ENCODE measurements at places on chromosomes 3 and 15.

DNA sequence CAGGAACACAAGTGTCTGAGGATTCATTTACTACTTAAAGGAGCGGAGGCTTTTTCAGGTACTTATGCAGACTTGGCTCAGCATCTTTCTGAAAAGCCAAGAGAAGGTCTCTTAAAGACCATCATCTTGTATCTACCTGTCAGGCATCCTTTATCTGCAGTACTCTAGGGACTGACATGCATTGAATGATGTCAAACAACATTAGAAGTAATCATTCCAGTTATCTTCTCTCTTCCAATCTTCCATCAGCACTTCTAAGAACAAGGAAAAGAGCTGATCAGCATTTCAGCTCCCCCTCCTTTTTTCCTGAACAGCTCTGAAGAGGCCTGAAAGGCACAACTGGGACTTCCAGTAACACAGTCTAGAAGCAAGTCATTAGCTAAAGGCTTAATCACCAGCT, 214.8 kb downstream of the KCNH8 start:
- DNase-seq: no peak

DNA sequence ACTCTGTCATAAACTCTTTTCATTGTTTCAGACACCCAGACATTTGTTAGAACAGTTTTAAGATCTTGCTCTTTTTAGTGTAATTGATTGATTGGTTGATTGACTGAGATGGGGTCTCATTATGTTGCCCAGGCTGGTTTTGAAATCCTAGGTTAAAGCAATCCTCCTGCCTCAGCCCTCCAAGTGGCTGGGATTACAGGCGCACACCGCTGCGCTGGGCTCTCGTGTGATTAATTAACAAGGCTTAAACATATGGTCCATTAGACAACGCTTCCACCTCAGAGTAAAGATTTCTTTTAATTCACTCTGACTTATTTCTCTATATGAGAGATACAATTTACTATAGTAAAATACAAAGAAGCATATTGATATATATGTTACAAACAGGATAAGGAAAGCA, 114.0 kb upstream of the C2CD4B start:
- no peak for DNase-seq

DNA sequence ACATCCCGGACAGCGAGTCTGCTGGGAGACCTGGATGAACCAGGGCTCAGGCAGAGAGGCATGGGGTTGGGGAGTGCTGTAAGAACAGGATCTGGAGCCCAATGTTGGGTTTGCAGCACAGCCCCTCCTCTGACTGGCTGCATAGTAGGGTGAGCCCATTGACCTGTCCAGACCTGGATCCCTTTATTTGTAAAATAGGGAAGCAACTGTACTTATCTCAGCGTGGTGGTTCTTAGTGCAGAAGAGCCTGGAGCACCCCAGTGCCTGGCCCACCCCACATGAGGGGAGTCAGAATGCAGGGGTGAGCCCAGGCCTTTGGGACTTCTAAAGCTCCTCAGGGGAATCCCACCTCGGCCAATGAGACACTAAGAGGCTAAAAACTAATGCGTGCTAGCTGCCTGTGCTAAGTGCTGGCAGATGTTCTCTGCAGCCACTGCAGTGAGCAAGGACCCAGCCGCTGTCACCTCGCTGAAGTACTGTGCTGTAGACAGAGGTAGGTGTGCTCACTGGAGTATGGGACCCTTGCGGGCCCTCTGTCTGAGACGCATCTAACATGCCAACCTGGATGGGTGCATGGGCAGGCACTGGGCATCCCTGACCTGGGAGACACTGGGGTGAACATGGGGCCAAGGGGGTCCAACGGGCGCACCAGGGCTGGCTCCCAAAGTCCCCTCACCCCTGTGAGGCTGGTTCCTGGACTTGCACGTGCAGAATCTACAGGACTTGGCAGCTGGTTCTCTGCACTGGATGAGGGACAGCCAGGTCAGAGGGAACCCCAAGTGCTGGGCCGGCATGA, 95.6 kb downstream of the ATP10A start:
- no peak for DNase-seq

DNA sequence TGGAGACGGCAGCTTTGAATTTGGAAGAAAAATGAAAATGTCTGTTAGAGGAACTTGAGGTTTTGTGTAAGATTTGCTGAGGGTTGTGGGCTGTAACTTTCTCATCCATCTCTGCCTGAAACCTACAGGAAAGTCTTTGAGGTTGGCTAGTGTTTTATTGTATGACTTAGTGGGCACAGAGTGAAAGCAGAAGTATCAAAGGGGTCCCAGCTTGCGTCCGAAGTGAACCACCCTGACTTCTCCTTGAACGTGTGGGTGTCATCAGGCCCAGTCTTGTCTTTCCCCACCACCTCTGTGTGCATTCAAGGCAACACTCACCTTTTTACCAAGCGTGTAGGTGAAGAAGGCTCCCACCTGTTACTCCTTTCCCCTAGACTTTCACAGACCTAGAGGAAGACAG, 682.1 kb upstream of the CFAP20DC start:
- DNase-seq: no peak

DNA sequence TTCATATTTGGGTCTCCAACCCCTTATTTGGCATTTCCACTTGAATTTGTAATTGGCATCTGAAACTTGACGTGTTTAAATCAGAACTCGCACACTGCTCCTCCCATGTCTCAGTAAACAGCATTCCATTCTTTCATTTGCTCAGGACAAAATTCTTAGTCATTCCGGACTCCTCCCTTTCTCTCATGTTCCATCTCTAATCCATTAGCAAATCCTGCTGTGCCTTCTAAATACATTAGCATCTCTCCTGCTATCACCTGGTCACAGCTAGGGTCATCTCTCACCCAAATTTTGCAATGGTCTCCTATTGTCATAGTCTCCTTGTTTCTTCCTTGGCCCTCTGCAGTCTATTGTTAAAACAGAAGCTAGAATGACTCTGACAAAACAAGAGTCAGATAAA, 119.9 kb upstream of the CADPS start:
- DNase-seq: no peak

DNA sequence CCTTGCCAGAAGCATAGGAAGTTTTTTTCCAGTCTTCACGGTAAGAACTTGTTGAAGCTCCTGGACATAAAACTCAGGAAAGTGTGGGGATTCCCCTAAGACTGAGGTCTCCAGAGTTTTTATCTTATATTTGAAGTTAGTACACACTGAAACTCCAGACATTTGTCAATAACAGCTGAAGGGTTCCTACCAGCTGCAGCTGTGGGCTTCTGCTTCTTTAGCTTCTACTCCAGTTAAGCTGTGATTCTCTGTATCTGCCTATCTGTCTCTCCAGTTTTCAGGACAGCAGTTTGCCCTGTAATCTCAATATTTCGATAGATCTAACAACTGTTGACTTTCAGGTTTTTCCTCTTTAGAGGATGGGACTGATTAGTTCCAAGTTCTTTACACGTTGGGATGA, 966.0 kb upstream of the SEMA6D start:
- no peak for DNase-seq

- no peak for DNase-seq
Observed at GRCh38 chr3:142104763-142105162, 44.6 kb downstream of the TFDP2 start.

DNA sequence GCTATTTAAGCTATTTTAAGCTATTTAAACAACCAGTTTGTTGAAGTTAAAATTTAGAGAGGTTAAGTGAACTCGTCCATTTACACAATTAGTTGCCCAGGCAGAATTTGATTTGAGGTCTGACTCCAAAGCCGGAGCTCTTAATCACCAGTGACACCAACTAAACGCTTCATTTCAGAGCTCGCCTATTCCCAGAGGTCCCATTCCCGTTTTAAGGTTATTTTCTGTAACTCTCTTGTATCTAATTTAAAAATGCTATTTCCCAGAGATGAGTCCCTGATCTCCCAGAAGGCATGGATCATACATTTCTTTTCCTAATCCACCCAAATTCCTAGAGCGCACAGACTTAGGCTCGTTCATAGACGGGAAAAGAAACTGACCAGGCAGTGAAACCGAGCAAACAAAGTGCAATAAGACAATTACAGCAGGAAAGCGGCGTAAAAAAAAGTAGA, 904 bp upstream of the MCTP2 start:
- no peak for DNase-seq

DNA sequence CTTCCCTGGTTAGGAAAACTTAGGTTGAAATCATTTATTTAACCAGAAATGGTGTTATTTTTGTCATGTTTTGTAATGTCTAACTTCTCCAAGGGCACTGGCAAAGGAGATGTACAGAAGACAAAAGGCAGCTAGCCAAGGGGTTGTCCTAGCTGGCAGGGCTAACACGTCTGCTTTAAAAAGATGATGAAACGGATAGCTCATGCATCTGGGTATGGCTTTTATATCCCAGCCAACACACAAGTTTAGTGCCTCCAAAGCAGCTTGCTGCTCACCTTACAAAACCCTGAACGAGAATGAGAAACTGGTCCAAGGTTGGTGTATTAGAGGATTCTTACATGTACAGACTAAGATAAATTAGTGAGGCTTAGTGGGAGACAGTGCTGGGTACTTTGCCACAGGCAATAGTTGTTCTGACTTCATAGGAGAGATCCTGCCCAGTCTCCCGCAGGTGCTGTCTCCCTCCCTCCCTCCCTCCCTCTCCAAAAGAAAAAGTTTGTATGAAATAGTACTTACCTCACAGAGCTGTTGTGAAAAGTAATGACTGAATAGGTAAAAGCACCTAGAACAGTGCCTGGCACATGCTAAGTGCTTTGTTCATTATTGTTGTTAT, 47.8 kb downstream of the KCNMB2 start:
- DNase-seq: no peak

DNA sequence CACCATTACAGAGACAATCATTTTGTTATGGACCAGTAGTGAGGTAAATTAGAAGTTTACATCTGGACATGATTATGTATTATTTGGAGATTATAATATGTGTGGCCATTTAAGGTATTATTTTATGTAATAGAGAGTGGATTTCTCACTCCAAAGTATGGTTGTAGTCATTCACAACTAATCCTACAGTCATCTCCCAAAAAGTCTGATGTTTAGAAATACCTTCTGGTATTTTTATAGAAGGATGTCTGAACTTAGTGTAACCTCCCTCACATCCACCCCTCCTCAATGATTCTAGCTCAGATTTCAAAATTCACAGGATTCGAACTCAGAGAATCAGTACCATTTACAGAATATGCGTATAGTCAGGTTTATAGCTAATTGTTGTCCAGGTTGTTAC, 346.6 kb upstream of the MEIS2 start:
- no peak for DNase-seq

- DNase-seq: no peak
Observed at GRCh38 chr15:45351227-45351626, 27.1 kb downstream of the GATM start.

DNA sequence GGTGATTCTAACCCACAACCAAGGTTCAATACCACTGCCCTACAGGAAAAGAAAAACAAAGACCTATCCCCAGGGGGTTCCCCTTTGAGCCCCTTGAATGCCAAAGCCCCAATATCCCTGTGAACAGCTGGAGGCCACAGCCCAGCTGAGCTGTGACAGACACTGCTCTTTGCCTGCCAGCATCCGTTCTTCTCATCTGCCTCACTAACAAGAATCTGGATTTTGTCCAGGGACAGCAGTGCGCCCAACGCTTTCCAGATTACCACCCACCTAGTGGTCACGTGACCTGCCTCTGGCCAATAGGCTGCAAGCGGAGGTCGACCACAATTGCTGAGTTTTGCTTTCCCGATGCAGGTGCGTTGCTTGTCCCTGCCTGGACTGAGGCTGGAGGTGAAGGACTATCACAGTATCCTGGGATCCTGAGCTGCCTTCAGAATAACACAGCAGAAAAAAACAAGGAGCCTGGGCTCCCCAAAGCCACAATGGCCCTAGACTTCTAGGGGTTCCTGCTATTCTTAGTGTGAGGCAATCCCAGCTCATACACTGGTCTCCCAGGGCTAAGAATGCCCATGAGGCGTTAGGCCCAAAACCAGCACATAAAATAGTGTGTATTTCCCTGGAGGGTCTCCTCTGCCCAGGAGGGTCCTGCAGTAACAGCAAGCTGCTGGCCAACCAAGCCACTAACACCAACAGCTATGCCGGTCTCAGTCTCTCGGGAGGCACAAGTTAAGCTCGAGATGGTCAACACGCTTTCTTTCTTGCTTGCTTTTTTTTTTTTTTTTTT, 13.8 kb downstream of the BDH1 start:
- no peak for DNase-seq

DNA sequence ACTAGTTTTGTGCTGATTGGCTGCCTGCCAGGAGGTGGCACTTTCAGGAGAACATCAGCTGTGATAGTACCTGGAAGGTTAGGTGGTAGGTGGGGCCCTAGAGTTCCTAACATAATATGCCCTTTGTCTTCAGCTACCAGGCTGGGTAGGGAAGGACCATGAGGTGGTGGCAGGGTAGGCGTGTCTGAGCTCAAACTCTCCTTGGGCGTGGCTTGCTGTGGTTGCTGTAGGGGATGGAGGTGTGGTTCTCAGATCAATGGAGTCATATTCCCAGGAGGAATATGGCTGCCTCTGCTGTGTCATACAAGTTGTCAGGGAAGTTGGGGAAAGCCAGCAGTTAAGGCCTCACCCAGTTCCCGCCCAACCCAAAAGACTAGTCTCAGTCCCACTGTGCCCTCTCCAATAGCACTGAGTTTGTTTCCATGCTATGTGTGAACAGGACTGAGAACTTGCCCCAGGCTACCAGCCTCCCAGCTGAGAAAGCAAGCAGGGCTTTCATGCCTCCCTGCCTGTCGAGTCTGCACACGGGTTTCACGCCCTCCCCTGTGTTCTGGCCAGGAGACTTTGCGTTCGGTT, 107.7 kb downstream of the CHCHD4 start:
- DNase-seq: no peak

DNA sequence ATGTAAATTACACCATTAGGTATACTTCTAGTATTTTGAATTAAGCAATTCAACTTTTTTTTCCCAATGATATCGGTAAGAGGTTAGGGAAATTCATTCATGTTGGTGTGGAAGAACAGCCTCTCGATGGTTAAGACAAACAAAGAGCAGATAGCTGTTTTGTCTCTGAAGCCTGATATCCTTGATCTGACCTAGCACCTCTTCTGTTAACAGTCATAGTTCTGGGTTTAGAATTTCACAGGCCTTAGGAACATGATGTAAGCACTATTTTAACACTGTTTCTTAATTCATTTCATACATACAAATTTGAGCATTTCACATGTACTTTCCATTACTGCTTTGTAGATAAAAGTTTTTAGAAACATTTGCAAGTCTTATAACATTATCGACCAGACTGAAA, 367.5 kb upstream of the ZNF385D start:
- DNase-seq: no peak

DNA sequence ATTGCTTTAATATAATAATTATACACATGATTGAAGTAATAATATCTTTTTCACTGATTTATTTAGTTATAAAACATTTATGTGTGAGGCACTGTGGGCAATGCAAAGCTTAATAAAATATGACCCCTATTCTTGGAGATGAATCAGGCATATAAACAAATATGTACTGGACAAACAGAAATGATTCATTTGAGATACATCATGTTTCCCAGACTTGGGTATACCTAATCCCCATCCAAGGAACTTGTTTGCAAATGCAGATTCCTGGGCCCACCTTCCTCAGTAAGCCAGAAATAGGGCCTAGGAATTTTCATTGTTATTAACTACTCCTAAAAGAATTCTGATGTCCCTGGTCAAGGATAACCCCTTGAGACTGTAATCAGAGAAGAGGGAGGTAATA, 184.2 kb downstream of the CHL1 start:
- DNase-seq: no peak

- no peak for DNase-seq
Observed at GRCh38 chr3:134607054-134608022, 43.5 kb downstream of the KY start.

GRCh38 chr15:23642413-23643044, 5.1 kb downstream of the MAGEL2 start:
- DNase-seq: no peak

GRCh38 chr15:89460048-89460447, 36.3 kb downstream of the RHCG start:
- no peak for DNase-seq

GRCh38 chr15:75713338-75713895, 769 bp upstream of the CSPG4 start:
- DNase-seq: no peak

Data from stimulated activated CD4-positive, alpha-beta T cell treated with anti-CD3 and anti-CD28 coated beads, Interleukin-12 subunit alpha, Interleukin-12 subunit beta, amount 100 ng/mL, for 48 hours (primary cell).